ENCODE measurements at places on chromosomes 2 and 18.
A peak's percentile ranks its signal among the peaks of the same experiment; 100 is the strongest.

GRCh38 chr2:218827701-218828476 is 3.7 kb downstream of the PRKAG3 start:
- DNase-seq = no peak

DNA sequence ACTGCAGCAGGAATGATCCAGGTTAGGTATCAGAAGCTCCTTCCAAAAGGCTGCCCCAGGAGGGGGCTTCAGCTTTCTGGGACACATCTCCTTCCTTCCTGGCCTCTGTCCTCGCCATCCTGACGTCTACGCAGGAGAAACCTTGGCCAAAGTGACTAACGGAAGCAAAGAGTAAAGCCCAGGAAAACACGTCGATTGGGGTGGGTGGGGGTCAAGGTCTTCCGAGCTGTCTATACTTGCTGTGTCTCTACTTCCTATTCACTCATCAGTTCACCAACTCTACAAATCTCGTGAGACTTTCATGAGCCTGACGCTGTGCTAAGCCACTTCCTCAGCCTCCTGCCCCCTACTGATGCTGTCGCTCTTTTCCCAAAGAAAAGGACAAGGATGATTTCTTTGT is 212.6 kb downstream of the TNS1 start:
- no peak for DNase-seq

DNA sequence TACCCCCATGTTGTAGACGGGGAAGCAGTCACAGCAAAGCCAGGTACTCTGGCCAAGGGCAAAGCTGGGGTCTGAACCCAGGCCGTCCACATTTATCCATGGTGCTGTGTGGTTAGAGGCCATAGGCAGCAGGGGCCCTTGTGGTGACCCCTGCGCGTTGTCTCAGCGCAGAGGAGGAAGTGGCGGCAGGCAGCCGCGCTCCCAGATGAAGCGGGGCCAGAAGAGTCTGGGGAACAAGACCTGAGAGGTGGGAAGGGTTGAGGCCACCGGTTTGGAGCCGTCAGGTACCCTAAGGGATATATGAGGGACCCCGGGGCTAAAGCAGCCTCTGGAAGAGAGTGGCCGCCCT is 770 bp downstream of the ZNF396 start:
- peak; percentile 68 for DNase-seq

DNA sequence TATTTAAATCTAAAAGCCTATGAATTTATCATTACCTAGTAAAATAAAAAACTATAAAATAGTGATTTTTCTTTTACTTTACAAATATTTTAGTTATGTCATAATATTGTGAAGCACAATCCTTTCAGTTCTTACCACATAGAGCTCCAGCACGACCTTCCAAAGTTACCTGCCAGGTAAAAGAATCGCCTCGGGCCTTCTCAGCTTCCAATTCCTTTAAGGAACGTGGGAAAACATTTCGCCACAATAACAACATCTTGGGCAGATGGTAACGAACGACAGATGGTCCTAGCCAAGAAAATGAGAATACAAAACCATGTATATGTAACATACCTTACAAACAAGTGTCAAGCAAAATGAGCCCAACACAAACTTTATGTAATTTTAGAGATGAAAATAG is 23.7 kb downstream of the HEATR5B start:
- no peak for DNase-seq

DNA sequence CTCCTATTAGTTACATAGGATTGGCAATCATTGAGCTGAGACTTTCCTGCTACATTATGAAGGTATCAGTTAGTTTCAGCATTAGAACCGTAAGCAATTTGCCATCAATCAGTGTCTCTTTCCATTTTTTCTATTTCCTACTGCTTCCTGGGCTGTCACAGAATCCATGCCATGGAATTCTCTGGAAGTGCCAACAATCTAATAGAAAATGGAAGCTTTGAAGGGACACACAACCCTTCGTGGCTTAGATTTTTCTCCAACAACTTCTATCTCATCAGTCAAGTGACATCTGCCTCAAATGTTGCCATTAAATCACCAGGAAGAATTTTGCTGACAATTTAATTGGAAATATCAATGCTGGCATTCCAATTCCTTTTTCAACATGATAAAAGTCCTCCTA is 183.5 kb upstream of the PARD3B start:
- no peak for DNase-seq

DNA sequence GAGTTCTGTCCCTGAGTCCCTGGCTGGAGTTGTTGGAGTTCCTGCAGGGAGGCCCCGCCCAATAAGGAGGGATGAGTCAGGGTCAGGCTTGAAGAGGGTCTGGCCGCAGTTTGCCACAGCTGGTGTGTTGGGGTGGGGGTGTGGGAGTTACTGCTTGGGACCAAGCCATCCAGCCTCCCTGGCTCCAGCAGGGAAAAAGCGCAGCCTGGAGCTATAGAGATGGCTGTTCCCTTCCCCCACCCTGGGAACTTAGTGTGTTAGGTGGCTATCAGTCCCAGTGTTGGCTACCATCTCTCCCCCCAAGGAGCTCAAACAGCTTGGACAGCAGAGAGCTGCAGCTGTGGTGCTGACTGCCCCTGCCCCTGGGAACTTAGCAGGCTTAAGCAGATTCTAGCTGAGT is 13.2 kb upstream of the TANK start:
- no peak for DNase-seq

DNA sequence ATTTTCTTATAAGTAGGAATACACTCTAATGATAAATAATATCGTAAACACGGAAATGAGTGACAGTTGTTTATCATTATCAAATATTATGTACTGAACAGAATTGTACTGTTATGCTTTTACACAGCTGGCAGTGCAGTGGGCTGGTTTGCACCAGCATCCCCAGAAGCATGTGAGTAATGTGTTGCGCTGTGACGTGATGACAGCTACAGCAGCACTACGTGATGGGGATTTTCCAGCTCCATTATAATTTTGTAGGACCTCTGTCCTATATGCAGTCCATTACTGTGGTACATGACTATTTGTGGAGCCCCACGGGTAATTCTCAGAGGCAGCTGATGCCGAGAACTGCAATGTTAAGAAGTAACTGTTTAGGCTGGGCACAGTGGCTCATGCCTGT is 77.3 kb upstream of the ATG16L1 start:
- DNase-seq = no peak

GRCh38 chr2:187985923-187986322 is 305.8 kb upstream of the GULP1 start:
- no peak for DNase-seq

DNA sequence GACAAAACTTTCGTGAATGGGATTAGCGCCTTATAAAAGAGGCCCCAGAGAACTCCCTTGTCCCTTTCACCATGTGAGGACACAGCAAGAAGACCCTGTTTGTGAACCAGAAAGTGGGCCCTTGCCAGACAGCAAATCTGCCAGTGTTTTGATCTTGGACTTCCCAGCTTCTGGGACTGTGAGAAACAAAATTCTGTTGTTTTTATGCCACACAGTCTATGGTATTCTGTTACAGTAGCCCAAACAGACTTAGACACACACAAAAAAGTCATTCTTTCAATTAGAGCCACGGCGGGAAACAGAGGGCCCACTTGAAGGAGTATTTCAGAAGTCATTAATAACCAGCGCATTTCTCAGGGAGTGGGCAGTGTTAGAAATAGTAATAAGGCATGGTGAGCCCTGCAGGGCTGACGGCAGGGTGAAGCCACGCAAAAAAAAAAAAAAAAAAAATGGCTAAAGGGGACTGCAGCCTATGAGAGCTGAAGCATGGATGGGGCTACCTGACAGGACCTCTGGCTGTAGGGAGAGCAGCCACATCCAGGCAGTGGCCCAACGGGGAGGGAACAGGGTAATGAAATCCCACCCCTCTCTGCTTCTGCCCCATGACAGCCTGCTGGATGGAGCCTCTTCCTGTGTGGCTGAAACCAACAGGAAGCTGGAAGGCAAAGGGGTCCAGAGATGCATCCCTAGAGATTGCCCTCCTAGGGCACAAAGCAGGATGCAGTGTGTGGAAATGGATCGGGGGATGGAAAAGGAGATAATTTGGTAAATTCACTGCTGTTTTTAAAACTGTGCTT is 189.3 kb downstream of the KCNS3 start:
- DNase-seq = no peak

DNA sequence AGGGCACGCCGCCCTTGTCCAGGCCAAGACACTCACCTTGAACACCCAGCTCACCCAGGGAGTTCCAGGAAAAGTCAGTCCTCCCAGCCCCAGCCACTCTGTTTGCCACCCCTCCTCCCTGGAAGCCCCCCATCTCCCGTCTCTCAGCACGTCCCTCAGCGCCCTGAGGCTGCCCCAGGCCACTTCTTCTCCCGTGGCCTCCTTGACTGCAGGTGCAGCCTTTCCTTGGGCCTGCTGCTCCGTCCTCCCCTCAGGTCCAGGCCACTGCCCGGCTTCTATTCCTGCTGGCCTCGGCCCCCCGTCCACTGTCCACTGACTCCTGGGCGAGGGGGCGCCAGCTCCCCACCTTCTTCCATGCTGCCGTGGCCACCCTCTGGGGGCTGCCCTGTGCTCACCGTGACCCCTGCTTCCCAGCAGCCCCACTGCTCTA is 239.1 kb downstream of the HDAC4 start:
- DNase-seq = peak; percentile 17

- no peak for DNase-seq
These were observed 197.5 kb upstream of the ARL4C start for GRCh38 chr2:234694244-234695013.

- peak; percentile 58 for DNase-seq
These were observed 27.9 kb downstream of the SETBP1 start for GRCh38 chr18:44708451-44709083.

- DNase-seq = no peak
These were observed 21.8 kb downstream of the DOK1 start for GRCh38 chr2:74576211-74576862.

DNA sequence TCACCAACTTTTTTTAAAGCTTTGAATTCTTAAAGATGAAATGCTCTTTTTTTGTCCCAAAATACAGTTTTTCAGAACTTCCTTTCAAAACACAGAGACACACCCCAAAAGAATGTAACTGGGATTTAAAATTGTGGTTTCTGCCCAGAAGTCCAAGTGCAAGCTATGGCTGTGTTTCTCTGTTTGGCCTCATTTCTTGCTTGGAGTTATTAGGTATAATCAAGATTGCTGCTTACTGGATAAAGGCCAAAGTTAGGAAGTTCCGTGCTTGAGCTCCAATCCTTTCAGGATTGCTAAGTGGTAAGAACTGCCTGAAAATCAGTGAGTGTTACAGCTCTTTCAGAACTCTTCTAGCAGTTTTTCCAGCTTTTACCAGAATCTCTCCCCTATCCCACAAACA is 16.9 kb downstream of the ZBTB7C start:
- no peak for DNase-seq

DNA sequence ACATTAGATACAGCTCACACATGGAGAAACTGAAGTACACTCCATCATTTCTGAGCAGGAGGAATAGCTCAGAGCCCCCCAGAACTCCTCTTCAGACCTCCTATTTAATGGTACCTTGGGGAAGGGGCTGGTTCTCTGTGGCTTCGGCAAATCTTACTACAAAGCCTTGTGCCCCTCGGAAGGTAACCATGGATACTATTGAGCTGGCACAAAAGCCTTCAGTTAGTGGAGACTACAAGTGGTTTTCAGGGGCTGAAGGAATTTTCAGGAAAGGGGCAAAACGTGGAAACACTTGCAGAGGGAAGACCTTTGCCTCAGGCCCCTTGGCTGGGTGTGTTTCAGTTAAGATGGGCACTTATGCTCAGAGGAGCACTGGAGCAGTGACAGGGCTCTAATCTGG is 1.1 kb upstream of the FAM237A start:
- no peak for DNase-seq

- DNase-seq = no peak
These were observed 24.7 kb downstream of the ST8SIA5 start for GRCh38 chr18:46732201-46732600.

All from aorta (tissue), 5 donors.